ENCODE measurements at places on chromosomes 1 and 21.
A peak's percentile ranks its signal among the peaks of the same experiment; 100 is the strongest.

GRCh38 chr1:87647430-87648177 lies 318.9 kb downstream of the LMO4 start:
- no peak for DNase-seq

GRCh38 chr1:29518183-29518835 lies 282.0 kb downstream of the PTPRU start:
- no peak for DNase-seq

GRCh38 chr1:61056573-61057439 lies 25.6 kb upstream of the NFIA start:
- peak; percentile 71 for DNase-seq

- no peak for DNase-seq
Measured at GRCh38 chr1:210214573-210215409, 17.8 kb upstream of the SERTAD4 start.

DNA sequence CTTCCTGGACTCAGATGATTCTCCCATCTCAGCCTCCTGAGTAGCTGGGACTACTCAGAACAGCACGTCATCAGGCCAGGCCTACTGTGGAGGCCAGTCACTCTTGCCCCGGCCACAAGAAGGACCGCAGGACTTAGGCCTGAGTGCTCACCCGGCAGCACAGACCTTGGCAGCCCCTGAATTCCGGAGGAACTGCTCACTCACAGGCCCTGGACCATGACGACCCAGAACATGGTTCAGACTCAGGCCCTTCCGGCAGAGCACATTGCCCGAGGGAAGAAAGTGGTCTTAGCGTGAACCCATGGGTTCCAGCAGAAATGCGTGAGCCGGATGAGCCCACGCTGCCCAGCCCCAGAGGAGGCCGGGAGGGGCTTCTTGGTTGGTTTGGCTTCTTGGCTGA lies 177.3 kb upstream of the TMEM51 start:
- no peak for DNase-seq

DNA sequence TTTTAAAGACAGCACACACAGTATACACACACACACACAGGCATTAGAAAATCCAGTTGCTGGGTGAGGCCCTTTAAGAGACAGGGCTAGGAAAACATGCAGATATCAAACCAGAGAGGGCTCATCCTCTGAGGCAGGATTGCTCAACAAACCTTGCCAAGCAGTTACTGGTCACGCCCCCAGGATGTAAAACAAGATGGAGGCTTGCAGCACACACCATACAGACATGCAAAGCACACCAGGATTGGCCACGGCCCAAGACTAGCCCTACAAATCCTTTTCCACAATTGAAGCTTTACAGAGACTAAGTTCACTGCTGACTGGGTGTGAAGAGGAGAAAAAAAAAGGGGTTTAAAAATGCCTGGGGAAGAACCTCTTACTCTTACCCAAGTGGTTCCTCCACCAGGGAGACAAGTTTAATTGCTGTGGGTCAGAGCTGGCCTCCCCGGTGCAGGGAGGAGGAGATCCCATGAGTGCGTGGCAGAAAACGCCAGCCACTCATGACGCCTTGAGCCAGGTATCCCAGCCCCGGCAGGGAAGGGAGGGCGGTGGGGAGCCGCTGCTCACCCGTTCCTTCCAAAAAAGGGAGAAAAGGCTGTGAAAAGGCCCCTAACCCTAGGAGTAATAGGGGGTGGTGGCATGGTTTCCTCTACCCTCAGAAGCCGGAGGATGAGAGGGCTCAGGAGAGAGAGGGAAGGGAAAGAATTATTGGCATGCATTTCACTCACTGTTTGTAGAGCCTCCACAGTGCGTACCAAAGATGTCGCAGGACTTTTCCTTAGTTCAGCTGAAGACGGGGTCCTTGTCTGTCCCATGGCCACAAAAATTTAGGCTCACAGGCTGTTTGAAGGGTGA lies 594.6 kb upstream of the ZP4 start:
- peak; percentile 45 for DNase-seq

DNA sequence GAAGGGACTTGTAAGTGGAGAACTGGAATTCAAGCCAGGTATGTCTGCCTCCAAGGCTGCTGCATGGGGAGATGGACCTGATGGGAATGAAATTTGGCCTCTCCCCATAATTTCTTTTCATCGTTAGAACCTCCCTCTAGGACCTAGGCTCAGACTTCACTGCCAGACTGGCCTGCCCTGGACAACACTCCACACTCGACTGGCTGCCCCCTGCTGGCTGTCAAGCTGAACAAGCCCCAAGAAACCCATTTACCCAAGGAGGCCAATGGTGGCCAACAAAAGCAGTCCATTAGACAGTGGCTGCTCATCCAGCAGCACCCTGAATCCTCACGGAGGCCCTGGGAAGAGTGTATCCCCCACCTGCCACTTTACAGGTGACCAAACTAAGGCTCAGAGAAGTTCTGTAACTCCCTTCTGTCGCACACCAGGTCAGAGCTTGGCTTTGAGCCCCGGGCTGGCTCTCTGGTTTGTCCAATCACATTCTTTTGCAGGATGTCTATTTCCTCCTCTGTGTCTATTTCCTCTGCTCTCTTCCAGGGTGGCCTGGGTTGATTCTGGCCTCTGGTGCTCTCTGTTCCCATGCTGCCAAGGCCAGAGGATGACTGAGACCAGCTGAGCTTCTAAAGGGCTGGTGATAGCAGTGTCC lies 3.8 kb downstream of the RNF186 start:
- peak; percentile 72 for DNase-seq

GRCh38 chr1:17877896-17878295 lies 122.8 kb downstream of the ACTL8 start:
- no peak for DNase-seq

DNA sequence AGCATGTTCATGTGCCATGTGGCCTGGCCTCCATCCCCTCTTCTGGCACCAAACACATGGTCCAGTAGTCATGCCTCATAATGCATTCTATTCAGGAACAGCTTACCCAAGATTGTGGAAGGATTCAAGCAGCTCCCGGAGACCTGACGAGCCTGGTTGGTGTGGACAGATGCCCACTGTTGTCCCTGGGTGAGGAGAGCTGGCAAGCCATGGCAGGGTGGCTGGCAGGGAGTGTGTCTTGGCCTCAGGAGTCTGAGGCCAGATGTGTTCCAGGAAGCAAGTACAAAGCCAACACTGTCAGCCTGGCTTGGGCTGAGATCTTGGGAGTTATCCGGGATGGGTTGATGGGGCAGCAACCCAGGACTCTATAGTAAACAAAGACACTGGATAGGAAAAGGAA lies 7.3 kb upstream of the FABP3 start:
- no peak for DNase-seq

DNA sequence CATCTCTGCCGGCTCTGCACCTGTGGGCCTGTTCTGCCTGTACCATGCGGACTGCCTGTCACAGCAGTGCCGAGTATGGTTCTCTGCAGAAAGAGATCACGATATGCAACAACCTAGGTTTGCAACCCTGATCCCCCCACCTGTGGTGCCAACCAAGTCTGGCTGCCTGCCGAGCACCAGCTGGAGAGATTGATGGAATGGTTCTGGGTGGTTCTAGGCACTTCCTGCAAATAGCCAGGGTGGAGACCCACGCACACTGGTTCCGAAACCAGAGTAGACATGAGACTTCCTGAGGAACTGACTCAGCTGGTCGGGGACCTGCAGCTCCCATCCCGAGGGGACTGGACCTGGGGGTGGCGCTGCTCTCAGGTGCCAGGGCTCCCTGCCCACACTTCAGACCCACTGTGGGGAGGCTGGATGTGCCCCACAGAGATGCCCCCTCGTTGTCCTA lies 5.4 kb downstream of the TPRG1L start:
- no peak for DNase-seq

DNA sequence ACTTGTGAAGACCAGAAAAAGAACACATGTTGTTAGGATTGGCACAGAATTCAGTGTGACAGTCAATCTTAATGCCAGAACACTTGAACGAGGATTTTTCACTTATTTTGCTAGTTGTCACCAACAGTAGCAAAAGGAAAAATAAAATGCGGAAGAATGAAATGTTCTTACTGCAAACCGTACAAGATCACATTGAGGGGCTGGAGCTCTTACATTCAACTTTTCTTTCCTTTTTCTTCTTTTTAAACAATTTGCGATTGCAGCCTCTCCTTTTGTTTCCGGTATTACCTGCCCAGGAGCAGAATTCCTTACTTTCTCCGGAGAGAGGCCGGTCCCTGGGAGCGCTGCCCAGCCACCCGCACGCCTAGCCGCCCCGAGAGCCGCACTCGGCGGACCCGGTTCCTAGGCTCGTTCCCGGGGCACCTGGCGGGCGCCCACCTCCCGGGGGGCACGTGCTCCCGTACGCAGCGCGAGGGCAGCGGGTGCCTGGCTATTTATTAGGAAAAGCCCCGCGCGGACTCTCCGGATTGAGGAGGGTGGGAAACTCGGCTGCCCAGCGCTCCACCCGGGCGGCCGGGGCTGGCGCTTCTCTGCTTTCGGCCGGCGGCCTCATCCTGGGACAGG lies 1.2 kb upstream of the CAMTA1 start:
- DNase-seq, result no peak

GRCh38 chr21:27315373-27315772 lies 348.5 kb upstream of the ADAMTS5 start:
- DNase-seq, result no peak

GRCh38 chr1:178220094-178220493 lies 126.2 kb downstream of the RASAL2 start:
- peak; percentile 83 for DNase-seq

GRCh38 chr1:45785583-45785982 lies 17.8 kb upstream of the MAST2 start:
- DNase-seq, result no peak

- DNase-seq, result peak; percentile 61
Measured at GRCh38 chr1:165397944-165398343, 41.4 kb upstream of the LMX1A start.

GRCh38 chr1:92500552-92500951 lies 13.8 kb upstream of the GFI1 start:
- DNase-seq, result no peak

DNA sequence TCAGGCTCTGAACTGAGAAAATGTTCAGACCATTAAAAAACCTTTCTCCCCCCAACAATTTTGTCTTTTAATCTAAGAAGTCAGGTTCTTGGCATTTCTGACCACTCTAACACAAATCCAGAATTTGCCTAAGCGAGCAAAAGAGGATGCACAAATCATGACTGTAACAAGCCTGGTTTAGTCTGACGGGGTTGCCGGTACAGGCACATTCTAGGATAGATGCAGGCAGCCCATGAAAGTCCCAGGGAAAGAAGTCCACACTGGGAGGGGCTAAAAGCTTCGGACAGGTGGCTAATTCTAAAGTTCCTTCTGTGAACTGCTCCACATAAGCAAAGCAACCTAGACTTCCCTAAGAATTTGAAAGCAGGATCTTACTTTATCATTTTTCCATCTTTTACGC lies 48.0 kb upstream of the KCNE1 start:
- DNase-seq, result no peak

Measured in cardiac fibroblast (primary cell).